ENCODE measurements at places on chromosomes 2 and 18.
A peak's percentile ranks its signal among the peaks of the same experiment; 100 is the strongest.

DNA sequence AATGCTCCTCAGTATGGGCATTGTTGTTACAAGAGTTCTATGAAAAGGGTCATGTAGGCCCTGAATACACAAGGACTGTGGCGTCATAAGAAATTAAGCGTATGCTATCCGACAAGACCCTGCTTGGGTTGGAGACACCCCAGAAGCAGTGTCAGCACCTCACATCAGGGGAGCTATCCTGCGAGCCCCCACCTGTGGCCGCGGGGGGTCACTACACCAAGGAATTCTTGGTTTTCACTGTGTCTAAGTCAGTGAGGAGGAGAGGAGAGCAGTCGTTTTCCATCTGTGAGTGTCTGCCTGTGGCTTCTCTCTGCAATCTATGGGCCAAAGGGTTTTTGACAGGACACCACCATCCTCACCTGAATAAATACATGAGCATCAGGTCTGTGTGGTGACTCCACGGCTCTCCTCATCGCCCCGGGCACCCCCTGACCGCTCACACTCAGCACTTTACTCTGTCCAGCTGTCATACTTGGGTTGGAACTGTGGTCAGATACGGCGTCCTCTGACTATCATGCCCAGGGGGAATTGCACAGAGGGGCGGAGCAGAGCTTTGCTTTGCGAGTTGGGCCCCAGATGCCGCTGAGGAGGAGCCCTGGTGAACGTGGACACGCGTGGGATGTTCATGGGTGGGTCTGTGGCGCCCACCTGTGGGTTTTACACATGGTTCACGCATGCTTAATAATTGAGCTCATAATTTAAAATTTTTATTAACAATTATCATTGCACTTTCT lies 235.5 kb downstream of the MYT1L start:
- DNase-seq, result no peak

GRCh38 chr2:237952851-237953250 lies 14.0 kb upstream of the UBE2F start:
- DNase-seq, result no peak

GRCh38 chr2:180133736-180134135 lies 126.6 kb upstream of the CWC22 start:
- no peak for DNase-seq

DNA sequence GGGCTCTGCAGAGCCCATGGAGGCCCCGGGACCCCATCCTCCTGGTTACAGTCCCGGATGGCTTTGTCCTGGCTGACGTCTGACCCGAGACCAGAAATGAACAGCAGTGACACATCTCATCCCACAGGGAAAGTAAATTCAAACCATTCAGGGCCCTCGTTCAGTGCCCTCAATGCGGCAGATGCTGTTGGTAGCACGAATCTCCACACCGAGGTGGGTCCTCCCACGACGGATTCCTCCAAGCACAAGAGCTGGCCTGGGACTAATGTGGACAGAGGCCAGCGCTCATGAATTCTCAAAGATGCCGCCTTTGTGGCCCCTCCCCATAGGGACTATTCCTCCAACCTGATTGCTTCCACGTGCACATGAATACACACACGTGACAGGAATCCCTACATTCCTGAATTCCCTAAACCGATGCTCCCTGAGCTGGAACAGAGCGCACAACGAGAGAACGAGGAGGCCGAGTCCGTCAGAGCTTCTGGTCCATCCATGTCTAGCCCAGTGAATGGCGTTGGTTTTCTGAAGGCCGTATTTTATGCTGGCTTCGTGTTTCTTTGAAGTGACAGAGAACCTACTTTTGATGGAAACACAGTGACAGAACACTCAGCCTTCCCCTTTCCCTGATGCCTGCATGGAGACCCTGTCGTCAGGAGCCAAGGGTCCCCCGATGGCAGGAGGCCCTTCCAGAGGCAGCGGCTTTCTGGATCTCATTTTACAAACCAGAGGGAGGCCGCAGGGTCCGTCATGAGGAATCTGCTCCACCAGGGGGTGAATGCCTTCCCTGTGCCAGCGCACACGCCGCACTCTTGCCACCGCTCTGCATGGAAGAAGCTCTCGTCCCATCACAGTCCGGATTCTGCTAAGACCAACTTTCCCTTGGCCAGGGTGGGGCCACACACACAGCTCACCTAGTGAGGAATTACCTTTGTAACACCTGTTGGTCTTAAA lies 64.3 kb upstream of the SNTG2 start:
- DNase-seq, result no peak

DNA sequence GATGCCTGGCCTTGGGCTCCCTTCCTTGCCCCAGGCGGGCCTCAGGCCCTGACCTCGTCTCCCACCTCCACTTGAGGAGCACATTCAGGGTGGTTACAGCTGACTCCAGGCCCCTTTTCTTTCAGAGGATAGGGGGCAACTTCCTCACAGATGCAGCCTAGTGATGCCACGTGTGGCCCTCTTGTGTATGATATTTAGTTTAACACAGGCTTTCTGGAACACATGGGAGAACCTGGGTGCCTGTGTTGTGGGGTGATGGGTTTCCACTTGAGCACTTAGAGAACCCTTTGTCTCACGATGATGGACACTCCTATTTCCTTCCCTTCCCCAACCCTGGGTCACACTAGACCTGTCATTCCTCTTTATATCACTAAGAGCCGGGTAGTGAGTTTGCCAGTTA lies 6.8 kb upstream of the KCNS3 start:
- DNase-seq, result no peak

- DNase-seq, result no peak
These were observed 145.2 kb downstream of the RAD51AP2 start for GRCh38 chr2:17373041-17373440.

DNA sequence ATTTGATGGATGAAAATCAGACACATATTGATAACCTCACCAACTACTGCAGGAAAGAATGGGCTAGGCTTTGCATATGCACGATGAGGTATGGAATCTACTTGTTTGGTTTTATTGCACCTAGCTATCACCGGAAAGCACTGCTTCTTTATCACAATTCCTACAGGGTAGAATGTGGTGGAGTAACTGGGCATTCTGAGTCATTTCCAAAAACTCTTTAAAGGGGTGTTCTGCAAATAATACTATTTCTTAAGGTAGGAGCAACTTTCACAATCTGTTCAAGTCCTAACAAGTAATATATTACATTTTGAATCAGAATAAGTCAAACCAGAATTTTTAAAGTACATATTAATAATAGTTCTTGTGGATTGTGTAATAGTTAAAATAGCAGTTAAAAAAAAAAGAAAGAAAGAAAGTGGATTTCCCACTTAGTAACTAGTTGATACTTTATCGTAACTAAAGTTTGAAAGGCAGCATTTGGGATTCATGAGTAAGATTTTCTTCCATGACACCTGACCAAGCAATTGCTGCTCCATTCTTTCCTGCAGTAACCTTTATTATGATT lies 40.5 kb downstream of the INO80C start:
- no peak for DNase-seq

- no peak for DNase-seq
These were observed 25.8 kb downstream of the PHLPP1 start for GRCh38 chr18:62741118-62741566.

GRCh38 chr2:37720533-37721200 lies 49.2 kb upstream of the CDC42EP3 start:
- DNase-seq, result no peak

- no peak for DNase-seq
These were observed 260.0 kb upstream of the FN1 start for GRCh38 chr2:215695861-215696260.

DNA sequence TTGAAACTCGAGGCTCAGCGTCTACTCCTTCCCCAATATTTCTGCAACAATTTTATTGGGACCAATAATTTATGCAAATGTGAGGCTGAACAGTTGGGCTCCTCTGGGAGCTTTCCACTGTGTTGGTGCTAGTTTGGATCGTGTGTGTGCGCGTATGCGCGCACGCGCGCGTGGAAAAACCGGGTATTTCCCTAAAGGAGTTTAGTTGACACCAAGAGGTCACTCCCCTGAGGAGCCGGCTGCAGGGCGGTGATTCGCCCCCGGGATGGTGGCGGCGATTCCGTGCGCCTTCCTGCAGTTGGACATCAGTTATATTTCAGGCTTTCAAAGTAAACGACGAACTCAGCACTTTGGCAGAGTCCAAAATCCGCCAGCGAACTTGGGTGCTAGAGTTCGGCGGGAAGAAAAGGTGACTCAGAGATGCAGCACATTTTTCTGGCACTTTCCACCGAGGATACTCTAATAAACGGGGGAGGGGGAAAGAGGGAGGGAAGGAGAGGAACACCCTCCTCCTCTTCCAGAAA lies 186.5 kb upstream of the FANCL start:
- no peak for DNase-seq

GRCh38 chr2:60837123-60837522 lies 44.3 kb upstream of the REL start:
- no peak for DNase-seq

- peak; percentile 1 for DNase-seq
These were observed 289.8 kb upstream of the SPRED2 start for GRCh38 chr2:65722028-65722778.

GRCh38 chr2:98654699-98655495 lies 46.5 kb downstream of the UNC50 start:
- DNase-seq, result no peak

GRCh38 chr18:24364177-24364576 lies 33.4 kb downstream of the OSBPL1A start:
- DNase-seq, result no peak

DNA sequence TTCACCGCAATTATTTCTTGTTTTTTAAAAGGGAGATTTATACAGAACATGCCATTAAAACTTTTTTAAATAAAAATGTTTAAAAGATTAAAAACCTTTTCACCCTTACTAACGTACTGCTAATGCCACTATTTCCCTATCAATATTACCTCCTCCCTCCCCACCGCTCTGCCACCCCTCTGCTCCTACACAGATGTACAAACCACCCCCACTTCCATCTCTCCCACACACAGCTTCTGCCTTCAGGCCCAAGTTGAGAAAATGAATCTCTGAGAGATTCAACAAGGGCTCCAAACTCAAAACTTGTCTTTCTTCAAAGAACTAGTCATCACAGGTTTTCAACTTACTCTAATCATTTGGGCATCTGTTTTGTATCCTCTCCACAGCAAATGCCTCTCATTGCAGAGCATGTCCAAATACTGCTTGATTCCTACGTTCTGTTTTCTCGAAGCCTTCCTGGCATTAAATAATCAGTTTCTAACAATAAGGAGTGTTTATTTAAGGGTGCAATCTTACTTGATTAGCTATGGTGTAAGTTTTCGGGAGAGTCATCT lies 32.1 kb downstream of the FARSB start:
- DNase-seq, result no peak

- DNase-seq, result no peak
These were observed 43.6 kb downstream of the POLR1A start for GRCh38 chr2:86062043-86062442.

GRCh38 chr2:222298311-222299150 lies at the start of gene PAX3:
Gene PAX3 (minus strand): TSS chr2:222298998. CDS start chr2:222298615, 383 bp downstream.
- no peak for DNase-seq

DNA sequence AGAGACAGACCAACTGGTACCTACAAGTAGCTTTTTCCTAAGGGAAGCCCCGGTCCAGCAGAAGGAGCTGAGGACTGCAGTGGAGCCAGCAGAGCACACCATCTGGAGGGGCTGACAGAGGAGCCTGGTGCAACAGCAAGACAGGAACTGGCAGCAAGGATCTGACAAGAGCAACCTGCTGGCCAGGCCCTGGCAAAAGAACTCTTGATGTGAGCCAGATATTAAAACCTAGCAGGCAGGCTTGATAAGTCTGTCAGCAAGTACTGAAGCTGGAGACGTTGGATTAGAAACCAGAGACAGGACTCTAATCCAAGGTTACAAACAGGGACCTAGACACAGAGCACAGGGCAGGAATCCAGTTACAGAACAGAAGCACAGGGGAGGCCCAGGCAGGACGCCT lies 260.7 kb upstream of the MGAT5 start:
- peak; percentile 60 for DNase-seq

- no peak for DNase-seq
These were observed 665 bp upstream of the CACNB4 start for GRCh38 chr2:152099367-152100050.

GRCh38 chr2:120638450-120638849 lies 97.2 kb upstream of the GLI2 start:
- DNase-seq, result no peak

DNA sequence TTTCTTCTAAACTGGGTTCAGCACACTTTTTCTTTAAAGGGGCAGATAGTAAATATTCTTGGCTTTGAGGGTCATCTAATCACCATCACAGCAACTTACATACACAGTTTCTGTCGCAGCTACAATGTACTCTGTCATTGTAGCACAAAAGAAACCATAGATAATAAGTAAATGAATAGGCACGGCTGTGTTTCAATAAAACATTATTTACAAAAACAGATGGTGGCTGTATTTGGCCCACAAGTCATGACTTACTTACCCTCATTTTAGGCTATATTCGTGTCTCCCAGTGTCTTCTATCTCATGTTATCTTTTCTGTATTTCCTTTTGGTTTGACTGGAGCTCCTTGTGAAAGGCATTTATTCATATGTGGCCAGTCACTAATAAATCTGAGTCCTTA lies 168.3 kb downstream of the MAP2 start:
- DNase-seq, result no peak

DNA sequence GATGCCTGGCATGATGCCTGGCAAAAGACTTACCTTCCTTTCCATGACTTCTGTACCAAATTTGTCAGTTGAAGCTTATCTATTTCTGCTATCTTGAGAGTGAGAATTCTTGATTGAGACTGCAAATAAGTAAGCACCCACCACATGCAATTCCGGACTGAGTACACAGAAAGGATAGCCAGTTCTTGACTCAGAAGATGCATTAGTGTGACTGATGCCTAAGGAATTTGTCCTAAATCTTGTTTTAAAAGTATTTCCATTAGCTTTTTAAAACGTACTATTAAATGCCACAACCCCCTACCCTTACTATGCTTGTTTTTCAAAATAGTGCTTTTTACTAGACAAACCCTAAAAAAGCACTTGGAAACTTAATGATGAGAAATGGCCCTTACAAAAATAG lies 545 bp downstream of the MPP4 start:
- DNase-seq, result no peak

- peak; percentile 79 for DNase-seq
These were observed 61.4 kb downstream of the TXNL1 start for GRCh38 chr18:56576826-56577573.

GRCh38 chr2:213021971-213022899 lies 129.2 kb downstream of the IKZF2 start:
- no peak for DNase-seq

GRCh38 chr18:10558243-10558966 lies 32.6 kb downstream of the NAPG start:
- DNase-seq, result no peak

DNA sequence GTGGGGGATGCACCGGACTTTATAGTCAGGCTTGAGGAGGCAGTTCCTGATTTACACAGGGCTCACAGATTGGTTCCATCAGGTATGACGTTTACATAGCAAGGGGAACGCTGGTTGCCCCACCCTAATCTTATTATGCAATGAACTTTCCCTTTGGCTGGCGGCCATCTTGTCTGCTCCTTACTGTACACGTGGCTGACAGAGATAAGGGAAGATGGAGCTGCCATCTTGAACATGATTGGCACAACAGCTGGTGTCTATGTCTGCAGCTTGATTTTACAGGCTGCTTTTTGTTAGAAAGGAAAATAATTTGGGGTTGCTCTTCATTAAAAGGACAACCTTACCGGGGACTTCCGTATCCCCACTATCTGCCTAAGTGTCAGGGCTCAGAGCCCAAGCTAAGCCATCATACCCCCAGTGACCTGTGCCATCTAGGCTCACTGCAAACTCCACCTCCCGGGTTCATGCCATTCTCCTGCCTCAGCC lies 33.5 kb upstream of the ATG16L1 start:
- DNase-seq, result no peak
